ENCODE measurements at places on chromosomes 1 and 21.

GRCh38 chr1:997993-998744, 1.7 kb downstream of the HES4 start:
- DNase-seq = no peak

DNA sequence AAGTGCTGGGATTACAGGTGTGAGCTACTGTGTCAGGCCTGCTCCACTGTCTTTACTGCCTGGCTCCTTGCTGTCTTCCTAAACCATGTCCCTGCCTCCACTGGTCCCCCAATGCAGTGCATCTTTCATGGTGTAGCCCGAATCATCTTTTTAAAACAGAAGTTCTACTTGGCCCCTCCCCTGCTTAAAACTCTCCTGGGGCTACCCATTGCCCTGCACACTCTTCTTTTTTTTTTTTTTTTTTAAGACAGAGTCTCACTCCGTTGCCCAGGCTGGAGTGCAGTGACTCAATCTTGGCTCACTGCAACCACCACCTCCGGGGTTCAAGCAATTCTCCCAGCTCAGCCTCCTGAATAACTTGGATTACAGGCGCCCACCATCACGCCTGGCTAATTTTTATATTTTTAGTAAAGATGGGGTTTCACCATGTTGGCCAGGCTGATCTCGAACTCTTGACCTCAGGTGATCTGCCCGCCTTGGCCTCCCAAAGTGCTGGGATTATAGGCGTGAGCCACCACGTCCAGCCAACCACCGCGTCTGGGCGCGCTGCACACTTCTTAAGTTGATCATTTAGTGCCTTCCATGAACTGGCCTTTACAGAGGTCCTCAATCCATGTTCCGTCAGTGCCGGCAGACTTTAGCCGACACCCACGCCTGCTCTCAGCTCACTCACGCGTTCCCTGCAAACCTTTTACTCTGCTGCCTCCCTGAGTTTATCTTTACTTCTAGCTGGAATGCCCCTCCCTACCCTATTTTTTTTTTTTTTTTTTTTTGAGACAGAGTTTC, 2.4 kb downstream of the FCN3 start:
- DNase-seq = no peak

DNA sequence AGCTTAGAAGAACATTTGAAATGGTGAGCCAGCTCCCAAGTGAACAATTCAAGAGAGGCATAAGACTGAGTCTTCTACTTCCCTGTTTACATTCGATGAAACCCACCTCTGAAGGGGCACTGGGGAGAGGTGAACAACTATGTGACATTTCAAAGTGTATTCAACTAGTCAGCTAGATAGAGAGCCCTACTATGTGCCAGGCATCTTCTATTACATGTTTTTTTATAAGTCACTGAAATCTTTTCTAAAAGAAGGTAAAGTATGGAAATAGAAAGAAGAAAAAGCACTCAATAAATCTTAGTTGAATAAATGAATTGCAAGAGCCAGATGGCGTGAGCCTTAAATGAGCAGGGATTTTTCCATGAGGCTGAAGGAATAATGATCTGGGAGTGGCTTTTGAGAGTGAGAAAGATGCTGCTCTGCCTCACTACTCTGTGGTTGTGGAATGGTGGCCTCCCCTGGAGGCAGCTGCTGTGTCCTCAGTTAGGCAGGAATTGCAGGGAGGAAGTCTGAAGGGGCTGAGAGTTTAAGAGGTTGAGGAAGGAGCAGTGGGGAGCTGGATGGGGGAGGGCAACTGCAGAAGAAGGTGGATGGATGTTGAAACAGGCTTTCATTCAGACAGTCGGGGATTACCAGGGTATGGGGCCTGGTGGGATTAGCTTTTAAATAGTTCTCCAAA, 10.4 kb upstream of the PTPRF start:
- no peak for DNase-seq

- peak; percentile 42 for DNase-seq
Observed at GRCh38 chr1:212313616-212314015, 28.4 kb downstream of the PPP2R5A start.

GRCh38 chr1:104987210-104987609, 1237.5 kb downstream of the AMY1C start:
- DNase-seq = no peak

DNA sequence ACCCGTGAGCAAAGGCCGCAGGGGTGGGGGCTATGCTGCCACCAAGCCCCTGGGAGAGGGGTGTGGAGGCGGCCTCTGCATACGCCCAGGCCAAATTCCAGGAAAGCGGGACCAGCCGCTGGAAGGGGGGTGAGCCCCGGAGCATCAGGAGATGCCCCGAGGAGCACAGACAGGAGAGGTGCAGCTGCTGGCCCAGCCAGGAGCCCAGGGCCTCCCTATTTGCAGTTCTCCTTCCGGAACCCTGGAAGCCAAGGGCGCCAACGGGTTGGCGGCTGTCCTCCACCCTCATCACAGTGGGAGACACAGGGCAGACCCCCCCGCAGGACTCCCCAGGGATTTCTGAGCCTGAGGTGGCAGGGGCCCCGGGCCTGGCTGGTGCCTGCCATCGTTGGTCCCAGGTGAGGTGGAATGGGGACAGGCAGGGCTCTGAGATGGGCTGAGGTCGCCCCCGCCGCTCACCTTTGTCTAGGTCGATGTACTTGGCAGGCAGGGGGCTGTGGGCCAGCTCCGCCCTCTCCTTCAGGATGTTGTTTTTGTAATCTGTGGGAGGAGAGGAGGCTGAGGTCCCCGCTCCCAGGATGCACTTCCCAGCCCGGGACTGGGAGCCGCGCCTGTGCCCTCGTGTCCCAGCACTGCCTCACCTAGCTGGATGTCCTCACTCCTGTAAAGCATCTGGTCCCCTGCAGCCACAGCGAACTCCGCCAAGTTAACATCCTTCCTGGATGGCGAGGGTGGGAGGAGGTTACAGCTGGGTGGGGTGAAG, 4.4 kb upstream of the DVL1 start:
- DNase-seq = no peak

GRCh38 chr1:102472520-102472919, 475.8 kb upstream of the OLFM3 start:
- no peak for DNase-seq

GRCh38 chr1:15066191-15066590, 87.4 kb upstream of the TMEM51 start:
- no peak for DNase-seq

- no peak for DNase-seq
Observed at GRCh38 chr1:236922190-236922589, 82.1 kb downstream of the MT1HL1 start.

- DNase-seq = no peak
Observed at GRCh38 chr1:30612536-30613065, 110.8 kb downstream of the MATN1 start.

DNA sequence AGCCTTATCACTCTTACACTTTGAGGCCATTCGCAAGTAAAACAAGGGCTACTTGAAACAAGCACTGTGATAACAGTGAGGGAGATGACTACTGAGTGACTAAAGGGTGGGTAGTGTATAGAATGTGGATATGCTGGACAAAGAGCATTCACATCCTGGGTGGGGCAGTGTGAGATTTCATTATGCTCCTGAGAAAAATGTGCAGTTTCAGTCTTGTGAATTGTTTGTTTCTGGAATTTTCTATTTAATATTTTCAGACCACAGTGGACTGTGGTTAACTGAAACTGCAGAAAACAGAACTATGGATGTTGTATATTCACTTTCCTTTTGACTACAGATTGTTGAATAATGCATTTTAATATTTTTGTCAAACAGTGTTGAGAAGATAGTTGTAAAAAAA, 25.1 kb upstream of the B3GALT2 start:
- peak; percentile 92 for DNase-seq

GRCh38 chr1:183993132-183993531, 44.4 kb downstream of the COLGALT2 start:
- DNase-seq = no peak

DNA sequence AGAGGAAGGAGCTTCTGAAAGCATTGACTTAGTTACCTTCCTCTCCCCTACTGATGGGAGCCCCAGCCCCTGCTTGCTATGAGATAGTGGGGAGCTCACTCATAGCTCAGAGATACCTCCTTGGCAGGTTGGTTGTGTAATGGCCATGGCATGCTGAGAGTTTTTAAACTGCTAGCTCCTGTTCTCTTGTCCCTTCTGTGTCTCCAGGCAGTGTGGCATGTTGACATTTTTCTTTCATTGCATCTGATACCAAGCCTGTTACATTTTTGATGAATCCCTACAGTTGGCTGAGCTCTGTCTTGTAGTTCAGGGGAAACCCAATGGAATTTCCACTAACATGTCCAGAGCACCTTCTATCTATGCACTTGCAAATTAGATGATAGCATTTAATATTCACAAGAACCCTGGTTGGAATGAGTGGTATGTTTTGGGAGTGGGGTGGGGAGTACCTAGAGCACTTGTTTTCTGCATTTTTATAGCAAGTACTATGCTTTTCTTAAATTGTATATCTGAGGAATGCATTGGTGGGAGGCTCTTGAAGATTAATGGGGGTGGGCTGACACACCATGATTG, 39.1 kb upstream of the EFCAB14 start:
- no peak for DNase-seq

GRCh38 chr21:45643021-45643980, at the start of gene PCBP3:
PCBP3 (plus strand) TSS chr21:45643725; CDS start chr21:45850086, 206,361 bp downstream.
- peak; percentile 94 for DNase-seq

DNA sequence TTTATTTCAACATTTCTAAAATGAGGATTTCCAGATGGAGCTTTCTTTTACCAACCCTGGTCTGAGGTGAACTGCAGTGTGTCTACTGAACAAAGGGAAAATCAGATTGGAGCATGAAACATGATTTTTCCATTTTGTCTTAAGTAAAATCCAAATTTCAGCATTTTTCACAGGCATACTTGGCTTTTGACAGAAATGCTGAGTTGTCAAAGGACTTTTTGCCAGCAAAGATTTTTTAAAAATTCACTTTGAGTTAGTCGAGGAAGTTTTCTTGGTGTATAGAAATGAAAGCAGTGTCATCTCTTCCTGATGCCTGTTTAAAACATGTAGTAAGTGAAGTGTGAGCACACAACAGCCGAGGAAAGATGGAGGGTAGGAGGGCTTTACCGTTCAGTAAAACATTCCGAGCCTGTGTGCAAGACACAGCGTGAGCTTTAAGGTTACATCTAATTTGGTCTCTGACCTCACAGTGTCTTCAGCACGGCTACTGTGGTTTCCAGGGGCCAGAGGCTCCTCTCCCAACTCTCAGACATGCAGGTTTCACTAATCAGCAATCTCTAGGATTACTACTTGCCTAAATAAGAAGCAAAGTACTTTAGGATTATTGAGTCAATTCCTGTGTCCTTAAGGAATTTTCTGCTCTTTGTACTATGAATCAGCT, 45.9 kb downstream of the SAMD13 start:
- peak; percentile 40 for DNase-seq

DNA sequence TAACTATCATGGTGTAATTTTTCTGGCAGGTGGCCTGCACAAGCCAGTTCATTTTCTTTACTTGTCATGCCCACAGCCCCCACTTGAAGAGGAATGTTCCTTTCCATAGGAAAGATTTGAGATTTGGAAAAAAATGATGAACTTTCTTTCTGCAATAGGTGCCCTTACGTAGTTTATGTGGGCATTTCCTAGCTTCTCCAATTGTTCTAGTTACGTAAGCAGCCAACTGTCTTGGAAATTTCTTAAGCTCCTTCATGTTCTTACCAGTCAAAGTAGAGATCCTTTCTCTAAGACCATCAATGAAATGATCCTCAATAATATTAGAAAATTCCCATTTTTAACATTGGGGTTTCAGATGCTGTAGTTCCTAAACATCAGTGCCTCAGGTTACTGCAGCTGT, 109.5 kb upstream of the F3 start:
- no peak for DNase-seq
